NCI-H1105 (cell line): ENCODE measurements at places on chromosomes 1 and 21.
A peak's percentile ranks its signal among the peaks of the same experiment; 100 is the strongest.

GRCh38 chr1:186894415-186894814 lies 65.7 kb downstream of the PLA2G4A start:
- DNase-seq: no peak

- no peak for DNase-seq
These were observed 65.5 kb downstream of the PRDM16 start for GRCh38 chr1:3134381-3135072.

DNA sequence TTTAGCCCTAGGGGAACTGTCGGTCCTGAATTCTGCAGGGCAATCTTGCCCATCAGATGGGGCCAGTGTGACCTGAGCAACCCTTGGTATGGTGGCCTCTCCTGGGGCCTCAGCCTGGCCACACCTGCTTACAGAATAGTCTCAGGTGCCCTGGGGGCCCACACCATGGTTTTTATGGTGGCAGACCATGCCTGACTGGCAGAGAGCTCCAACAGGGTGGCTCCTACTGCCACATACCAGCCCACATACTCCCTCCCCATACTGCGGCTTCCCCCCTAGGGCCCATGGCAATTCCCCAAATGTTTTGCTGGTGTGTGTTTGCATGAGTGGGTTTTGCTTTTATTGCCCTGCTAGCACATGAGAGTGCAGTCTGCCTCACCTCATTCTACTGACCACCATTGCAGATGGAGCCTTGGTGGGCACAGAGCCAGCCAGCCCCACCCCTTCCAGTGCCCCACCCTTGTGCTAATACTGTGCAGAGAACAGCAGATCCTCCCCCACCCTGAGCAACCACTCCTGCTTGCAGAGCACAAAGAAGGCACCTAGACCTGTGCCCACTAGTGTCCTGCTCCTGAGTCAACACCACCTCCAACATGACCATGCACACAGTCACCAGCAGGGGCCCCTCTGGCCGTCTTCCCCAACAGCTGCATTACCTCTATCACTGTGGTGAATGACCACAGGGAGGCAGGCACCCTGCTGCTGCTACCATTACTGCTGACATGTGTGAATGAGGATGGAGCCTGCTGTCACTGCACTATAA lies 86.8 kb downstream of the GDAP2 start:
- no peak for DNase-seq

- DNase-seq: no peak
These were observed 45.6 kb upstream of the FASLG start for GRCh38 chr1:172613294-172613693.

DNA sequence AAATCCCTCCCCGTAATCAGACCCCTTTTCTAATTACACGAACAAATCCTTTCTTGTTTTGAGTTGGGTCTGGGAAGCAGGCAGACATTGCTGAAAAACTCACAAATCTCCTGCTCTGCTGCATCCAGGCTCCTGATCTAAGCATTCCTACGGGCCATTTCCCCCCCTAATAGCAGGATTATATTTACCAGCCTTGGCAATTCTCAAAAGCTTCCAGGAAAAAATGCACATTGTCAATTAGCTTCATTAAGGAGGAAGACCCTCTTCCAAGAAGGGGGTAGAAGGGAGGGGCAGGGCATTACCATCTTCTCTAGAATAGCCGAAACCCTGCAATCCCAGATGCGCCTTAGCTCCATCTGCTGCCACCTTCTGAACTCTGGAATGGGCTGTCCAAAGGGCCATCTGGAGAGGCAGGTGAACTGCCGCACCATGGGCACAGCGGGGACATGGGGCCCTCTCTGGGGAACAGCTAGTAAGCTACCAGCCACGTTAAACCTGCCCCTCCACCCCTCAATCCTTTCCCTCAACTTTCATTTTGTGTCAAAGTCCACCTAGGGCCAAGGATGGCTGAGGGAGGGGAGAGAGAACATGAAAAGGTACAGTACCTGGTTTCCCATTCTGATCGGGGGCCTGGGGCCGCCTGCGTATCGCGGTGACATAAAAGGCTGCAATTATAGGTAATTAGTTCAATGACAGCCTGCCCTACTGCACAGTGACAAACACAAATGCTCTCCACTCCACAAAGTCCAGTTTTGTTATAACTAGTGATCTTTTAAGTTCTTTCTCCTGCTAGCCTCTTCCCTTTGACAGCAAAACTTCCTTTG lies 56.8 kb downstream of the MRPL37 start:
- DNase-seq: peak; percentile 58

DNA sequence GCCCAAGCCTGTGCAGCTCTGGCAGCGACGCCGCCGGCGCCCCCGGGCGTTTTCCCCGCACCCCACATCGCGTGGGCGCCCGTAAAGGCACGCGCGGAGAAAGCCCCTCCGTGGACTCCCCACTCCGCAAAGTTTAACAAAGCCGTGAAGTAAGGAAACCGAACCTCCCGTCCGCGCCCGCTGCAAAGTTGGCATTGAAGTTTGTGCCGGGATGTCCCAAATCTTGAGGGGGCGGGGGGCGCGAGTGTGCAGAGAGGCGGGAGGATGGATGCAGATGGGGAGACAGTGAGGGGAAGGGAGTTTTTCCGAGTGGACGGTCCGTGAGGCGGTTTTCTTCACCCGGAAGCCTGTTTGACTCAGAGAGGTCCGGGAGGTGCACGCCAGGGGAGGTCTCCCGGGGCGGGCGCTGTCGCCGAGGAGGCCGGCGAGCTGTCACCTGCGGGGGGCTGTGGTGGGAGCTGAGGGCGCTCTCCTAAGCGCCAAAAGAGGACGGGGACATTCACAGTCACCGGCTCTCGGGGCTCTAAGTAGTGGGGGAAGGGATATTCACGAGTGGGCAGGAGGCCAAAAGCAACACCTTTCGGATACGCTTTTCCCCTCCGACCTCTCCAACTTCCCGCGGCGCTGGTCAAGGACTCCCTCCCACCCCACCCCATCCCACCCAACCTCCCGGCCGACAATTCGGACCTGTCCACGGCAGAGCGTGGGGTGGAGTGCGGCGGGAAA lies 1.3 kb downstream of the WLS start:
- peak; percentile 16 for DNase-seq

DNA sequence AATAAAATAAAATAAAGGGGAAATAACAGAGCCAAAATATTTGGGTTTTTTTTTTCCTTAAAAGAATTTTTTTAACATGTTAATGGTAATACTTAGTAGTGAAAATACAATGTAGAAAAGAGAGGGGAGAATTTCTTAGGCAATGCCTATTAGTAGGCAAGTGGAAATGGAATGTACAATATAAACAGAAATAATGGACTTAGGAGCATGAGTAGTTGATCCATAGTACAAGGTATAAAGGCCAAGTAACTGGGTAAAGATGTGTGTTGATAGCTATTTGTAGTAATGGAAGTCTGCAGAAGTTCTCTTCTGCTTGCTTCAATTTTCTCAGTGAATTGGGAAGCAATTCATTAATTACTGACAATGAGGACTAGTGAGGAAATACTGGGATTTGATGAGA lies 34.4 kb downstream of the TESK2 start:
- no peak for DNase-seq

GRCh38 chr1:66559517-66559916 lies 25.6 kb downstream of the SGIP1 start:
- DNase-seq: no peak

GRCh38 chr21:27380303-27380702 lies 413.4 kb upstream of the ADAMTS5 start:
- DNase-seq: no peak

DNA sequence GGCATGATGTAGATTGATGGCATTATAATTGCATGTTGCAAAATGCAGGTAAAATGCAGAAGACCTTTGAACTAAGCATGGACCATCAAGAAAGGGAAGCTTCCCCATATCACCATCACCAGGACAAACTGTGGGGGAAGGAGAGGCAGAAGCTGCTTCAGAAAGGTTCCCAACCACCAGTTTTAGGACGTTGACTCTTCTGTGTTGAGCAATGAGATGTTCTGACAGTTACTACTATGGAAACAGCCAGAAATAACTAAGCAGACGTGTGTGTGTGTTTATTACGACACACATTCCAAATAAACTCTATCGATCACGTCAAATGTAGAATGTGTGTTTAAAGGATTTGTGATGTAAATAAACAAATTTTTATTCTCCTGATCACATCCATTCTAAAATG lies 110.2 kb upstream of the PLD5 start:
- no peak for DNase-seq

GRCh38 chr1:167650269-167651160 lies 20.5 kb downstream of the RCSD1 start:
- no peak for DNase-seq

- DNase-seq: no peak
These were observed 7.5 kb upstream of the FOXO6 start for GRCh38 chr1:41353744-41354143.

DNA sequence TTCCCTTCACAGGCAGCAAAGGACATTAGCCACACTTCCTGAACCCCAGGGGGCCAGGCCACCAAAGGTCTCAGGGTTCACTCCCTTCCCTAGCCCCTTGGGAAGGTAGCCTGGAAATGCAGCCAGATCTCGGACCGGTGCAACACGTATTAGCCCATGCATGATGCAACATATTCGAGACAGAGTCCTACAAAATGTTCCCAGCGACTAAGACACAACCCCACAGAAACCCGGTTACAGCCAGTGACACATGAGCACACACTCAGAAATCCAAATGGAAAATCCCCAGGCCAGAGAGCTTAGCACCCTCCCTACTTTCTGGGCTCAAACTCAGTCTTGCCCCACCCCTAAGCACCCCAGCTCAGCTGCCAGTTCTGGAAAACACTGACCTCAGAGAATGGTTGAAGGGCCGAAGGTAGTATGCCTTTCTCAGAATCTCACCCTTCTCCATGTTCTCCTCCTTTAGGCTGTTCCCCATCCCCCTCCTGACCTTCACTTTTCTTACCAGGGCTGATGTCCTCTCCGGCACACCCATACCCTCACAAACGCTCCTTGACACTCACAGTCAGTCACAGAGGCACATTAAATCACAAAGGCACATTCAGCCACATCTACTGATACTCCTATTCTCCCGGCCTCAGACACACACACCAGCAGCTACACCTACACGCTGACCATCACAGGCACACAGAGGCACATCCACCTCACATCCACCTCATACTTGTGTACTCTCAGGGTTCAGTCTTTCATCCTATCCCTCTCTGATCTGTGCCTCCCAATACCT lies at the start of gene TSPAN1:
Gene TSPAN1, plus strand, starts transcription at position 640 of the 784 bp plus-strand sequence. CDS start 6,021 bp downstream, outside the sequence.
- no peak for DNase-seq

GRCh38 chr1:208866386-208866955 lies 622.3 kb upstream of the PLXNA2 start:
- no peak for DNase-seq

DNA sequence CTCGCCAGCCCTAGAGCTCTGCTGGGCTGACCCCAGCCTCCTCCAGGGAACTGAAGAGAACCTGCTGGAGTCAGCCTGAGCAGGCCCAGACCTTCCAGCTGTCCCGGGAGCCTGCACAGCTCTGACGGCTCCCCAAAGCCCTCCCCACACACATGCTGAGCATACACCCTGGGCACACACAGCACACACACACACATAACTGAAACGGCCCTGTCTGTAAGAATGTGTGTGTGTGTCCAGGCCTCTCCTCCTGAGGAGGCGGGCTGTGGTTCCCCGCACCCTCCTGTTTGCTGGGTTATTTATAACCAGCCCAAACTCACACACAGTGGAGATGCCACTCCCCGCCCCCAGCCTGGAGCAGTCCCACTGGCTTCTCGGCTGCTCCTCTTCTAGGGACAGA lies 20.2 kb downstream of the SDC3 start:
- DNase-seq: no peak
